T47D (cell line): ENCODE measurements at places on chromosomes 1 and 21.
A peak's percentile ranks its signal among the peaks of the same experiment; 100 is the strongest.

DNA sequence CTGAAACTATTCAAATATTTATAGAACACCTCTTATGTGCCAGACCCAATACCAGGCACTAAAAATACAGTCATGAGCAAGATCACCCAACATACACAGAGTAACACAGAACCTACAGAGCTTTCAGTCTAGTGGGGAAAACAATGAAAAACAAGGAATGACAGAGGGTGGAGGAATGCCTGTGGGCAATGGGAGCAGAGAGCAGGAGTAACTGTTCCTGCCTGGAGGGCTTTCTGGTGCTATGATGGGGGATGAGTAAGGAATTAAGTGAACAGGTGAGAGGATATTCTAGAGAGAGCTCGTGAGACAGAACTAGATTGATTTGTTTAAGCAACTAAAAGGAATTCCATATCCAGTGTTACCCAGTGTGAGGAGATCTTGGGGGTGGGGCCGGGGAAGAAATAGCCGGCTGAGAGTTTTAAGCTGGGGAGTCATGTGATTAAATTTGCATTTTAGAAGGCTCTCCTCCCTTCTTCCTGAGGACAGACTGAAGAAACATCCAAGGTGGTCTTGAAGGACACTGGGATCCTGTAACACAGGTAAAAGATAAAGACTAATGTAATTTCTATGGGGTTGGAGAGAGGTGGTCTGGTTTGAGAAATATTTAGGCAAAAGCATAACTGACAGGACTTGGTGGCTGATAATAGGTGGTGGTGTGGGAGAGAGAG, 2.1 kb upstream of the CD53 start:
- DNase-seq = no peak

DNA sequence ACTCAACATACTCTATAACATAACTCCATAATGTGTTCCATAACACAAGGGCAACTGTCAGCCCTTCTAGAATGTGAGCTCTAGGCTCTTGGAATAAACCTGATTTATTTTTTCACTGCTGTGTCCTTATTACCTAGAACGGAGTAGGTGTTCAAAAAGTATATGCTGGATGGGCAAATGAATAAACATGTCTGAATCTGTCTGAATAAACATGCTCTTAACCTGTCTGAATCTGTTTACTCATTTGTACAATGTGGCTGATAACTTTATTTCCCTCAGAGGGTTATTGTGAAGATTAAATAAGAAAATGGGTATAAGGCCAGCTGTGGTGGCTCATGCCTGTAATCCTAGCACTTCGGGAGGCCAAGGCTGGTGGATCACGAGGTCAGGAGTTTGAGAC, 42.3 kb downstream of the AZIN2 start:
- DNase-seq = no peak

- DNase-seq = no peak
These were observed 67.4 kb upstream of the TRAPPC10 start for GRCh38 chr21:43944757-43945156.

- peak; percentile 92 for DNase-seq
These were observed at the start of gene NCAM2 for GRCh38 chr21:20997636-20998455. NCAM2 (plus strand) TSS chr21:20998409.

DNA sequence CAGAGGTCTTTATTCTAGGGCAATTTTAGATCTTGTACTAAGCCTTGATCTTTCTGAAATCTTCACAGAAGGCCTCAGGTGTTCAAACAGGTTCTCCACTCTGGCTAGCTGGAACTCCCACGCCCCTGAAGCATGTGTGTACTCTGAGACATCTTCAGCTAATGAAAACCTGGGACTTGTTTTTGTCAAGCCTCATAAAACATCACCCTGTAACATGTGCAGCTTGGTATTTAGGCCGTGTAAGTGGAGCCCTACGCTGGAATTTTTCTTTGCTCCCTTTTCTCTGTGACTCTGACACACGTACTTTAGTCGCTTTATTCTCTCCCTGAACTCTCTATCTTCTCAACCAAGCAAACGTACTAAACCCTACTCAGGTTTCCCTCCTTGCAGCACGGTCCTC, 701.9 kb upstream of the ZP4 start:
- DNase-seq = peak; percentile 55

DNA sequence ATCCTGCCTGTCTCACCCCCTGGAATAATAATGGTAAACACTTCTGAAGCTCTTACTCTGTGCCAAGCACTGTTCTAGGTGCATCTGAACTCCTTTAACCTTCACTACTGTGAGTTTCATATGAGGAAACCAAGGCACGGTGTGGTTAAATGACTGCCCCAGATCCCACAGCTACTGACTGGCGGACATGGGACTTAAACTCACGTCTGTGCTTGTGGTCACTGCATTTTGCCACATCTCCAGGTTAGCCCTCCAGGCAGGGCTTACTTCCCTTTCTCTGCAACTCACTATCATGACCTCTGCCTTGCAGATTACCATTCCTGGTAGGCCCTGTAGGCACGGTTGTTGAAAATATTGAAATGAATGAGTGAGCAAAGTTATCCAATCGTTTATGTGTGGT, 83.4 kb downstream of the ADSS2 start:
- no peak for DNase-seq

DNA sequence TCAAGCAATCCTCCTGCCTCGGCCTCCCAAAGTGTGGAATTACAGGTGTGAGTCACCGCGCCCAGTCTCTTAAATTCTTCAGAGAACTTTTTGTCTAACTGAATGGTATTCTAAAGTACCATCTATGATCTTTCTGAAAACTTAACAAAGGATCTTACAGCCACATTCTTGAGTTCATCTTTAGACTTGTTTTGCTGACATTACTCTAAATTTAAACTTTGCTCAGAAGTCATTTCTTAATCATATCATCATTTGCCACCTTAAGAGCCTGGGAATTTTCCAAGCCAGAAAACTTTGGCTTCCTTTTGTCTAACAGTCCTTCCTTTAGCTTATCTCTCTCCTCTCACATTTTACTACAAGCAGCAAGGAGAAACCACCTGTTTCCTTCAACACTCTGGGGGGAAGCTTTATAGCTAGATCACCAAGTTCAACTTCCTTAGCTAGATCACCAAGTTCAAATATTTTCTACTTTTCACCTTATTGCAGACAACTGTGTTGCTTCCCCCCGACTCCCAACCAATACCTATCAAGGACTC, 5.4 kb upstream of the ZBTB8A start:
- no peak for DNase-seq

DNA sequence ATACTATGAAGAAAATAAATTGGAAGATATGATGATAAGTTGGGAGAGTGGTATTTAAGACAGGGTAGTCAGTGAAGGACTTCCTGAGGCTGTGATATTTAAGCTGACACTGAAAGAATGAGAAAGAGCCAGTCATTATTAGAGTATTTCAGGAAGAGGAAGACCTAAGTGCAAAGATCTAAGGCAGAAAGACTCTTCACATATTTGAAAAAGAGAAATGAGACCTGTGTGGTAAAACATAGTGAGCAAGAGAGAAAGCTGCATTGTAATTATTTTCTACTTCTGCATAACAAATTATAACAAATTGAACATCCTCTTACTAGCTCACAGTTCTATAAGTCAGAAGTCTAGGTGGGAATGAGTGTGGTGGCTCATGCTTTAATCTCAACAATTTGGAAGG, 34.6 kb upstream of the DOCK7 start:
- no peak for DNase-seq

DNA sequence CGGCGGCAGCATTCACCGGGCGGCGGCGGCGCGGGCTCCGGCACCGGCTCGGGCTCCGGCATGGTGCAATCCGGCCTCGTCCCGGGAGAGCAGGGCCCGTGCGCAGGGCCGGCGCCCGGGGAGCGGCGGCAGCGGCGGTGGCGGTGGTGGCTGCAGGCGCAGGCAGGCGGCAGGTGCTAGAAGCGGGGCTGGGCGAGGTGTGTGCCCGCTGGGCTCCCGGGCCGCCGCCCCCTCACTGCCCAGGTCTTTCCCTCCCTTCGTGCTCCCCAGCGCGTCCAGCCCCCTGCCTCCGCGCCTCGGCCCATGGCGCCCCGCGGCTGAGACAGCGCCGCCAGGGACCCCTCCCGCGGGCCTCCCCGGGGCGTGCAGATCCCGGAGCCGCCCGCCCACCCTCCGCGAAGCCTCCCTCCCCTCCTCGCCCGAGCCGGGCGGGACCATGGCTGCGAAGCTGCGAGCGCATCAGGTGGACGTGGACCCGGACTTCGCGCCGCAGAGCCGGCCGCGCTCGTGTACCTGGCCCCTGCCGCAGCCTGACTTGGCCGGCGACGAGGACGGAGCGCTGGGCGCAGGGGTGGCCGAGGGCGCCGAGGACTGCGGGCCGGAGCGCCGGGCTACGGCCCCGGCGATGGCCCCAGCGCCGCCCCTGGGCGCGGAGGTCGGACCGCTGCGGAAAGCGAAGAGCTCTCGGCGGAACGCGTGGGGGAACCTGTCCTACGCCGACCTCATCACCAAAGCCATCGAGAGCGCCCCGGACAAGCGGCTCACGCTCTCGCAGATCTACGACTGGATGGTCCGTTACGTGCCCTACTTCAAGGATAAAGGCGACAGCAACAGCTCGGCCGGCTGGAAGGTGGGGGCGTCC, 492 bp downstream of the FOXO6 start:
- DNase-seq = no peak

GRCh38 chr1:45013551-45014209, 1.6 kb downstream of the UROD start:
- DNase-seq = no peak

DNA sequence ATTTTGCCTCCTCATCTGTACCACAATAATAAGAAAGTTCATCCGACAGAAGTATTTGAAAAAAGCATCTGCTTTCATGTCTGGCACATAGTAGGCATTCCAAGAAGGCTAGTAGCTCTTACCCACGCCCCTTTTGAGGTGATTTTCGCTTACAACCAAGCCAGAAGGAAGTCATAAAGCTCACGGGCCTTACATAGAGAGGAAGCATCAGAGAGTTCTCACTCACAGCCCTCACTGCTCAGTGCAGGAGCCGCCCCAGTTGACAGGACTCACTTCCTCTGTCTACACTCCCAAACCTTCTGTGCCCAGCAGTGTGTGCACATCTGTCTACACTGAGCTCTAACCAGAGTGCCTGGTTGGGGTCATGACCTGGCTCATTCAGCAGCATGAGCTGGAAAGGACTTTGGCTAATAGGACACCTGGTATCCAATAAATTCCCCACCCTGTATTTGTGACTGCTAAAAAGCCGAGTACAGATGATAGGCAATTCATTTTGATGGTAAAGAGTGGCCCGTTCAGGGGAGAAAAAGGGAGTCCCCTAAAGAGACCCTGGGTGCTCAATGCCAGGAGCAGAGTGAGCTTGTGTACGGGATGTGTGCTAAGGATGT, 36.8 kb upstream of the DUSP10 start:
- DNase-seq = no peak
